Fibroblast of skin of right quadriceps (primary cell): ENCODE measurements at places on chromosomes 7 and 10.

DNA sequence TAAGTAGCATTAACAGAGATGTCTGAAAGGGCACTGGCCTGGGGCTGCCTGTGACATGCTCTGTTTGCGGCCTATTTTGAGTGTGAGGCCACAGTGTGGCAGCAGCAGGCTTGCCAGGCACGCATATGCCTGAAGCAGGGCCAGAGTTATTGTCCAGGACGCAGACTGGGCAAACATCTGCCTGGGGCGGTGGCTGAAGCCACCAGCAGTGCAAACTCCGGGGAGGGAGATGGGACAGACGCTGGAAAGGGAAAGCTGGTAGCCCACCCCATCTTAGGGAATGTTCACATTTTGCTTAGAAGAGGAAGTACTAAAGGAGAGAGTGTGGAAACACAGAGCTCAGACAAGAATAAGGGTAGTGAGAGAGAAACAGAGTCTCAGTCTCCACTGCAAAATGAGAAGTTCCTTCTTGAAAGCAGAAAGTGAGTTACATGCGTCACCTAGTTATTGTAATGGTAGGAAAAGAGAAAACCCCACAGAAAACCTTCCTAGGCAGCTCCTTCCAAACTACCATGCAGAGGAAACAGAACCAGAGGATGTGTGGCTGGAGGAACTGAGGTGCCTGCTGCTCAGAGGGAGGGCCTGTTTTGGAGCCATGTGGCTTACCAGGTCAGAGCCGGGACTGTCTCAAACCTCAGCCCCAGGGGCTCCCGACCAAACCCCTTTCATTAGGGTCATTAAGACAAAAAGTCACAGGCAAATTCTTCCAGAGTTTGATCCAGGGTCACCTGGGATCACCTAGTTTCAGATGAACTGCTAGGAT is 14.5 kb downstream of the AKR1B1 start:
- DNase-seq, result no peak

GRCh38 chr7:538764-539685 is 19.4 kb upstream of the PDGFA start:
- DNase-seq, result no peak

DNA sequence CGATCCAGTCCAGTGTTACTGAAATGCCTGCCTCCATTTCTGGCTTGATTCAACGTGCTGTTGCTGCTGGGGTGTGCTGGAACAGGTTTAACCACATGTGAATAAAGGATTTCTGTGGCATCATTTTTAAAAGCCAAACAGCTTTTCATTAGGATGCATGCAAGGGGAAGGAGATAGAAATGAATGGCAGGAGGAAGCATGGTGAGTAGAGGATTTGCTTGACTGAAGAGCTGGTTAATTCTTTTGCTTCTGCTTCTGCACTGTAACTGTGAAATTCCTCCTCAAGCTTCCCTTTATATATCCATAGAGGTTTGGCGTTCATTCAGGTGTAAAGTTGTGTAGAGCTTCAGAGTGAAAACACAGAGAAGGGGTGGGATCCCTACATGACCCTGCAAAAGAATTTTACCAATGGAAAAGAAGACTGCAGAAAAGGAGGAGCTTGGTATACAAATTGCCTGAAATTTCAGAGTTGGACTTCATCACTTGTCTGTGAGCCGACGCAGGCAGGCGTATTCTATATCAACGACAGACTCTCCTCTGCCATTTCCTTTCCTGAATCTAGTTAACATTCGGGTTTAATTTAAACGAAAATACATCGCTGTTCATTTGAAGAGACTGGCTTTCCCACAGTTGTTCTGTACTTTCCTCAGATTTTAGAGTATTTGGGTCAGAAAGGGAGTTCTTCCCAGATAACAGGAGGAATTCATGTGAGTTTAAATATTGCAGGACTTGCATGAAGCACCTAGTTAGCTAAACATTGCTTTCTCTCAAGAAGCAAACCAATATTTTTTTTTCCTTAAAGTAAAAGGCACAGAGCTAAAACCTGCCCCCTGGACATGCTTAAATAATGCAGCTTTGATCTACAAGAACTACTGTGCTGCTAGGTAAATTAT is at the start of gene SOSTDC1:
Gene SOSTDC1, minus strand, starts transcription at position 270 of the 893 bp plus-strand sequence. Its CDS starts 70 bp downstream, at position 200.
- peak; percentile 23 for DNase-seq

DNA sequence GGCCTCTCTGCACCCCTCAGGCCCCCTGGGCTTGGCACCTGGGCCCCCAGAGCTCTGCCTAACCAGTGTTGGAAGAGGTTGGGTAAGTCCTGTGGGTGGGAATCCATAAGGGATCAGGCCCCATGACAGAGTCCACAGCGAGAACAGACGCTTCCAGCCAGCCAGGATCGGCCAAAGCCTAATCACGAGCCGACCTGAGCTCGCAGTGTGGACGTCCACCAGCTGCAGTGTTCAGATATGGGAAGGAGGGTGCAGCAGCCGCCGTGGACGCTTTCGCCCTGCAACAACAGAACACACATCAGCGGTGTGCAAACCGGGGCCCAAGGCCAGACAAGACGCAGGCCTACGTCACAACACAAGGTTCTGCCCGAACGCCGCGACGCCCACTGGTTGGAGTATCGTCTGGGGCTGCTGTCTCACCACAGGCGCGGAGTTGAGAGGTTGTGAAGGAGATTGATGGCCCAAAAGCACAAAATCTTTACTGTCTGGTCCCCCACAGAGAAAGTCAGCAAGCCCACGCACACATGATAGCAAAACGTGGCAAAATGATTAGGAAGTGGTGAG is 102.1 kb downstream of the FOXL3 start:
- DNase-seq, result no peak

DNA sequence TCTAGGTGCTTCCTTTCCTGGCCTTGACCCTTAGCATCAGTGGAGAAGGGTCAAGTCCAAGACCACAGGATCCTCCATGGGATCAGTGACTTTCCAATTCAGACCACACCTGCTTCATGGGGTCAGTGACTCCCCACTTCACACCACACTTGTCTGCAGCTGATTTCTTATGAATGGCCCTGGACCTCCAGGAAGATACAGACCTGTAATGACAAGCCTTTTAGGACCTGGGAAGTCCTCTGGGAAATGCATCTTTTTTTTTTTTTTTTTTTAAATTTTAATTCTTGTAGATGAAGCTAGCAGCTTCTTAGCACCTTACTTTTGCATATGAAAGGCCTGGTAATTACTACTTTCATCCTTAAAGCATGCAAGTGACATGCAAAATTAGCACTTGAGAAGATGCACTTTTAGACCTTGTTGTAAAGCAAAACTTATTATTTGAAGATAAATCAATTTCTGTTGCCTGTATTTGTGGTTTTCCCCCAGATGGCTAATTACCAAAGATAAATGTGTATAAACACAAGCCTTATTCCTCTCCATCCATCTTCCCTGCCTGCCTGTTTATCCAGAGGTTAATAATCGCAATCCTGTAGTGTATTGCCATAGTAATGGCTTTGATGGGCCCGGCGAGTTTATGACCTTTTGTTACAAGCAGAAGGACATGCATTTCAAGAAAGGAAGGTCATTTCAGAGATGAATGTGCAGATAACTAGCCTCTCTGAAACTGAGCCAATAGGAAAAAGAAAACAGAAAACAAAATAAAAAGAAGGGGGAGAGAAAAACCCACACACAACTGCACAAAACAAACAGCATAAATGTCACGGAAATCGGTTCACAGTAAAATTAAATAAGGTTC is 1018.7 kb downstream of the TYW1 start:
- no peak for DNase-seq

GRCh38 chr7:24372961-24373955 is 89.3 kb downstream of the NPY start:
- DNase-seq, result no peak

- DNase-seq, result peak; percentile 49
These were observed 361 bp upstream of the PLXDC2 start for GRCh38 chr10:19815731-19816410.

DNA sequence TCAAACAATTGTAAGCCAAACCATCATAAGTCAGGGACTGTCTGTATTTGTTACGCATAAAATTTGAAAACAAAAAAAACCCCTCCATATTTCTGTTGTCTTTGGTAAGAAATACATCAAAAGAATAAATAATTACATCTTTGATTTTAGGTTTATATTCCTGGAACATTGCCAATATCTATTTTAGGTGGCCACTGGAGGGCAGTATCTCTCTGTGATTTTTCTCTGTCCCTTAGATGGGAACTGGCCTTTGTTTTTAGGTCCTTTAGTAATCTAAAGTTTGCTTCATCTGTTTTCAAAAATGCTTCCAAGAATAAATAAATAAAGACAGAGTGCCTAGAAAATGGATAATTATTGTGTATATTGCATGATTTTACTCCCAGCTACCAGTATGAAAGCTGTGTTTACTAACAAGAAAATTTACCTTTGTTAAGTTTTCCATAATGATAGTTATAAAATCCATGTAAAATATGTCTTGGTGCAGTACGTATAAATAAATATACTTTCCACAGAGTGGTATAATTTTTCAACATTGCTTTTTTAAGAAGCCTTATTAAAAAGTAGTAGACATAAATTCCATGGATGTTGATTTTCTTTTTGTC is 64.2 kb downstream of the PHYHIPL start:
- DNase-seq, result peak; percentile 36

DNA sequence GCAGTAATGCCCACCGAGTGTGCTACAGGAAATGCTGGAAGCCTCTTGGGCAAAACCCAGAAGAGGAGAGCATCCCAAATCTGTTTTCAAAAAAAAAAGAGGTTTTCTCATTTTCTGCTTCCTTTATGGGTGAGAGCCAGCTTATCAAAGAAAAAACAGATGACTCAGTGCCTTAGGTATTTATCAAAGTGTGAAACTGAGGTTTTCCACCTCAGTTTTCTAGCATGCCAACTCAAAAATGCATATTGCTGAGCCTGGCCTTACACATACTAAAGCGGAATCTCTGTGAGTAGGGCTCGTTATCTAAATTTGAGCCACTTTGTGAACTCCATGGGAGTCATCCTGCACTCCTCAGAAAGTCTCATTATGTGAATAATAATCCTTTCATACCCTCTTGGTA is 705.1 kb downstream of the SUGCT start:
- DNase-seq, result peak; percentile 20

DNA sequence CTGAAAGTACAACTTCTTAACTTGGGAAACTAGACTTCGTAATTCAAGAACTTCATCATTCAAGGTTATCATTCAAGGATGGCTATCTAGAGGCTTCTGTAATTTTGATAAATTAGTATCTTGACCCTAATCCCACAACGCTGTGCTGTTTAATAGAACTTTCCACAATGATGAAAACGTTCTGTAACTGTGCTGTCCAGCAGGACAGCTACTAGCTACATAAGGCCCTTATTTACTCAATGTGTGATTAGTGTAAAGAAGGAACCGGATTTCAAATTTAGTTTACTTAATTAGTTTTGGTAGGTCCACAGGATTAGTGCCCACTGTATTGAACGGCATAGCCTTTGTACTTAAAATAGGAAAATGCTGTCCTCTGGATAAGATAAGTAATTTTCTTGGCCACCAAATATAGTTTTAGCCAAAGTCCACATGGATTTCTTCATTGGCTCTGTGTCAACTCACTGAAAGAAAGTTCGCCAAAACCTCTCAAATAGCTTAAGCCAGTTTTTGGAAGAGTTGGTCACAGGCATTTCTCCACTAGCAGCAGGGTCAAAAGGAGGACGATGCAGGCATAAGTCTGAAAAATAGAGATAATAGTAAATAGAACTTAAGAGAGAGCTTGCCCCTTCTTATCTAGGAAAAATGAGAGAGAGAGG is 17.3 kb downstream of the DGKI start:
- DNase-seq, result no peak

- no peak for DNase-seq
These were observed 15.6 kb upstream of the KCNMA1 start for GRCh38 chr10:77653210-77653609.

- DNase-seq, result no peak
These were observed 12.4 kb downstream of the PARD3 start for GRCh38 chr10:34802692-34803091.

GRCh38 chr10:101124933-101125332 is 6.2 kb upstream of the TLX1 start:
- DNase-seq, result no peak

- DNase-seq, result no peak
These were observed 912.9 kb downstream of the SORCS1 start for GRCh38 chr10:106251573-106251972.

GRCh38 chr10:8967061-8967460 is 912.6 kb downstream of the GATA3 start:
- peak; percentile 35 for DNase-seq

DNA sequence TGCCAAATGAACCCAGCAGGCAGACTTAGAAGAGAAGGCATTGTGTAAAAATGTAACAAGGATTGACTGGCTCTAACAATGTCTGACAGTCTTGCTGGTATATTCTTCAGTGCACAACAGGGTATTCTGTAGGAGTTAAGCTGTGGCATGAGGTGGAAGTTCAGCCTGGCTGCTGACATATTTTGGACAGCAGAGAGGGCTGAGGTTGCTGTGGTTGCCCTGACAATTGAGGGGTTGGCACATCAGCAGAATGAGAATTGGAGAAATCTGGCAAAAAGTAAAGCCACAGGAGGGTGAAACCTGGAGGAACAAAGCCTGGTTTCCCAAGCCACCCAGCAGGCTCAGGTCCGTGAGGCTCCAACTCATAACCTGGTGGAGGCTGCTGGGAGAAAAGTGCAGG is 220.2 kb downstream of the JAZF1 start:
- no peak for DNase-seq

DNA sequence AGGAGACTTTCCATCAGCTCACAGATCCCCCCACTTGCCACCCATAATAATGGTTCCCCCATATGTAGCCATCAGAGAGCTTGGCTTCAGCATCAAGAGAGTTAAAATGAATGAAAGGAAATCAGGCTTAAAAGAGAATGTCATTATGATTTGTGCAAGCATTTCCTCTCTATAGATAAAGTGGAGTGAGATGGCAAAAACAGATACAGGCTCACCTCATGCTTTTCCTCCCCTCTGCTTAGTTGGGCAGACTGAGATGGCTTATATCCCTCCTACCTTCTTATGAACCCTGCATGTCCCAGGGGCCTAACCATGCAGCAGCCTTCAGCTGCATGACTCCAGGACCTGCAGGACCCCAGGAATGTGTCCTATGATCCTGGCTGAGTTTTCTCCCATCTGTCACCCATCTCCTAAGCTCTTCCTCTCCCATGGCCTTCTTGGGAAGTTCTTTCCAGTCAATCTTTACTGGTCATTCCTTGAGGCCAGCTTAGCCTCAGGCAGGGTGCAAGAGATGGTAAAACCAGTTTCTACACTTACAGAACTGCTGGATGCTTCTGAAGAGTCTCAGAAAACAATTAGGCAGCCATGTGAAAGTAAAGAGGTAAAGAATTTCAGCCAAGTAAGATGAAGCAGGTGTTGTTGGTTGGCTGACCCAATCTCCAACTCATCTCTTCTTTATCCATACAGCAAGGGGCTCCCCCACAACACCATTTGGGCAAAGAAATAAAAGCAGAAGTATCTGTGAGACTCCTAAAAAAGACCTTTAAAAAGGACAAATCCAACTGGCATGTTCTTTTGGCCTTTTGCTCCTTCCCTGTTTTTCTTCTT is 159.7 kb downstream of the RTKN2 start:
- DNase-seq, result no peak

DNA sequence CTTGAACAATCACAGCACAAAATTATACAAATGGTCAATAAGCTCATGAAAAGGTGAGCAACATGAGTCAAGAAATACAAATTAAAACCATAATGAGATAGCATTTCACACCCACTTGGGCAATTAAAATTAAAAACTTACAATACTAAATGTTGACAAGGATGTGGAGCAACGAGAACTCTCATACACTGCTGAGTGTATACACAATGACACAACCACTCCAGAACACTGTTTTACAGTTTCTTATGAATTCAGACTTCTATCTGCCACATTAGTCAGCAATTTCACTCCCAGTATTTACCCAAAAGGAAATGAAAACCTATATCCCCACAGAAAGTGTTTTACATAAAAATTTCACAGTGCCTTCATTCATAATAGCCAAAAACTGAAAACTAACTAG is 31.1 kb downstream of the GDI2 start:
- no peak for DNase-seq
